Aorta (tissue), 5 donors: ENCODE measurements at places on chromosomes 4 and X. TPM values are rescaled to one million over a fixed set of nuclear protein-coding genes. Genes with fewer than 3 reads are reported as not detected.

GATA1 gene
- polyA plus RNA-seq, result not detected

MAGIX gene
- polyA plus RNA-seq, result 1.9 TPM

TMEM255A gene
- not detected for polyA plus RNA-seq

CLCN5 gene
- 1.0 TPM for polyA plus RNA-seq

PAGE2B gene
- not detected for polyA plus RNA-seq

AMTN gene
- polyA plus RNA-seq, result not detected

CD38 gene
- 0.20 TPM for polyA plus RNA-seq

PAGE2 gene
- polyA plus RNA-seq, result not detected

ETDA gene
- not detected for polyA plus RNA-seq

BTC gene
- polyA plus RNA-seq, result 6.0 TPM

ENPEP gene
- polyA plus RNA-seq, result 4.3 TPM

FGF5 gene
- not detected for polyA plus RNA-seq

HELT gene
- polyA plus RNA-seq, result not detected

RNF150 gene
- polyA plus RNA-seq, result 2.0 TPM

CCSER1 gene
- 2.0 TPM for polyA plus RNA-seq

CENPU gene
- polyA plus RNA-seq, result 1.2 TPM

RAP1GDS1 gene
- polyA plus RNA-seq, result 17.8 TPM

TMEM128 gene
- 27.8 TPM for polyA plus RNA-seq

PCYT1B gene
- not detected for polyA plus RNA-seq

CCDC158 gene
- polyA plus RNA-seq, result 0.63 TPM

ADRA2C gene
- polyA plus RNA-seq, result 49.0 TPM

TRMT10A gene
- 1.1 TPM for polyA plus RNA-seq

HS3ST1 gene
- polyA plus RNA-seq, result 0.15 TPM

IGFBP7 gene
- 5,050 TPM for polyA plus RNA-seq

NR0B1 gene
- 0.20 TPM for polyA plus RNA-seq

ARHGAP10 gene
- polyA plus RNA-seq, result 47.3 TPM

PRDX4 gene
- polyA plus RNA-seq, result 105 TPM

TIGD2 gene
- 1.5 TPM for polyA plus RNA-seq

OCRL gene
- polyA plus RNA-seq, result 10.6 TPM

P2RY10 gene
- not detected for polyA plus RNA-seq

ETNPPL gene
- not detected for polyA plus RNA-seq

CHST7 gene
- polyA plus RNA-seq, result 1.0 TPM

PRRG1 gene
- 2.5 TPM for polyA plus RNA-seq

AREG gene
- polyA plus RNA-seq, result 2.4 TPM

RHOH gene
- polyA plus RNA-seq, result 0.74 TPM

PIR gene
- polyA plus RNA-seq, result 20.4 TPM

SPIN2A gene
- not detected for polyA plus RNA-seq
